ENCODE measurements at places on chromosomes 5 and 9.

GRCh38 chr5:157708866-157709265 is 22.4 kb upstream of the THG1L start:
- DNase-seq: no peak

DNA sequence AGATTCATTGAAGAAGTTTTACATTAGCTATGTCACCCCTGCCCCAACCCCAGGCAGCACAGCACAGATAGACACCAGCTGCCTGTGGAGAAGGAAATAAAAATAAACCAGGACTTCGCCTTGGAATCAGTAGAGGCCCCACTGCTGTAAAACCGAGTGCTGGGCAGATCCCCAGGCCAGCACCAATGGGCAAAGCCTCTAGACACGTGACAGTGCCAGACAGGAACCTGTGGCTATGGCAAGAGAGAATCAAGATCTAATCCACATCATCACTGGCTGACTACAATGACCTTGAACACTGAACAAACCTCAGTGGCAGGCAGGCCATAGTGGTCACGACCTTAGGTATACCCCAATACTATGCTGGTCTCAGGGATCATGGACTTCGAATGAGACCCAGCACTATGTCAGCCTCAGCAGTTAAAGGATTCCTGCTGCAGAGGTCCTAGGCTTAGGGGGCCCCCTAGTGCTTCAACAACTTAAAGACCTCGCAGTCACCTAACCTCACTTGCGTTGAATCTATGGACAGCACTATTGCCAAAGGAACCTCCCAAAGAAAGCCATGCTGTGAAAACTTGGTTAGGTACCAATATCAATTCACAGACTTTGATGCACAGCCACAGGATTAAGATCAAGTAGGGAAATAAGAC is 2118.6 kb upstream of the C9orf72 start:
- no peak for DNase-seq

GRCh38 chr9:136661641-136662325 is 933 bp upstream of the EGFL7 start:
- DNase-seq: no peak

DNA sequence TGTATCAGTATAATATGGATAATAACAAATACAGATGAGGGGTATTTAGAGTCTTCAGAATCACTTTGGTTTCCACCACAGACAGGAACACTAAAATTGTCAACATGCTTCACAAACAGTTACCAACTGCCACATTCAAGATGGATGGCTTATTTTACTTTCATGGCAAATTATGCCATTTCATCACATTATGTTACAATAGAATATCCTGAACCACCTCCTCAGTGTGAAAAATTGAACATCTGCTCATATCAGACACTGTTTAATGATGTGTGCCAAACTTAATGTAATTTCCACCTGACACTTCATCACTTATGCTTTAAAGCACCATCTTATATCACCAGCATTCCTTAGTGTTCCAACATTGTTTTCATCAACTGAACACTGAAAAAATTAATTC is 357.4 kb downstream of the KCNN2 start:
- no peak for DNase-seq

DNA sequence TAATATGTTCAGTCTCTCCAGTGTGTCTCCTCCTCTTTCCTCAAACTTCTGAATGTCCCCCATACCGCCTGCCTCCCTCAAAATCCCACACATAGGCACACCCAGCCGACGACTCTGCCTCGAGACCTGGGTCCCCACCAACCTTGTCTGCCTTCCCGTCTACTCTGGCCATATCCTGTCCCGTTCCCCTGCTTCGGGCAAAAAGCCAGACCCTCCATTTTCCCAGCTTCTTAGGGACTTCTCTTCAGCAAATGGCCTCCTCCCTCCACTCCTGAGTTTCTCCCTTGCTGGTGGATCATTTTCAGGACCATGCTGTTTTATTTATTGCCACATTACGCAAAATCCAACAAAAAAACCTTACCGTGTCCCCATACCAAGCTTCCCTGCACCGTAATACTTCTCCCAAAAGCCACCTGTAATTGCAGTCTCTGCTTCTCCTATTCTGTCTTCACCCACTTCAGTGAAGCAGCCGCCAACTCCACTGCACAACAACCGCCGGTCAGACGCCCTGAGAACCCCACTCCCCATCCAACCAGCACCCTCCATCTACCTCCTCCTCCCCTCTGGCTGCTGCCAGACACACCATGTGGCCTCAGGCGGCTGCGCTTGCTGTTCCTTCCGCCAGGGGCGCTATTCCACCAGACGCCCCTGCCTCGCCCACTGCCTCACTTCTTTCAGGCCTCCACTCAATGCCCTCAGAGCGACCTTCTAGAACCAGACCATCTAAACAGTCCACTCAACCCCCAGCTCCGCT is 117.0 kb downstream of the TRPM6 start:
- DNase-seq: no peak

DNA sequence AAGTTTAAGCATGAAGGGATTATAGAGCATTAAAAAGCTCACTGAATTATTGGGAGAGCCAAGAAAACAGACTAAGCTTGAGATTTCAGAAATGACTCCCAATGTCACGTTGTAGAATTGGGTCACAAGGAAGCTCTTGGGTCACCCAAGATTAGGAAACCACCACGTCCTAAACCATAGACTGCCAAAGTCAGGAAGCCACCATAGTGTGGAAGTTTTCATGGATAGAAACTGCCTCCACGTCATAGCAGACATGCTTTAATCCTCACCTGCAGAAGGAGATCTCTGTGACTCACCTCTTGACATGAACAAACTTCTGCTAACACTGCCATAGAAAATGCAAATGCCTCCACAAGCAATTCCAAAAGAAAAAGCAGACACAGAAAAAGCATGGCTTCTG is 106.3 kb downstream of the SLC1A3 start:
- no peak for DNase-seq

DNA sequence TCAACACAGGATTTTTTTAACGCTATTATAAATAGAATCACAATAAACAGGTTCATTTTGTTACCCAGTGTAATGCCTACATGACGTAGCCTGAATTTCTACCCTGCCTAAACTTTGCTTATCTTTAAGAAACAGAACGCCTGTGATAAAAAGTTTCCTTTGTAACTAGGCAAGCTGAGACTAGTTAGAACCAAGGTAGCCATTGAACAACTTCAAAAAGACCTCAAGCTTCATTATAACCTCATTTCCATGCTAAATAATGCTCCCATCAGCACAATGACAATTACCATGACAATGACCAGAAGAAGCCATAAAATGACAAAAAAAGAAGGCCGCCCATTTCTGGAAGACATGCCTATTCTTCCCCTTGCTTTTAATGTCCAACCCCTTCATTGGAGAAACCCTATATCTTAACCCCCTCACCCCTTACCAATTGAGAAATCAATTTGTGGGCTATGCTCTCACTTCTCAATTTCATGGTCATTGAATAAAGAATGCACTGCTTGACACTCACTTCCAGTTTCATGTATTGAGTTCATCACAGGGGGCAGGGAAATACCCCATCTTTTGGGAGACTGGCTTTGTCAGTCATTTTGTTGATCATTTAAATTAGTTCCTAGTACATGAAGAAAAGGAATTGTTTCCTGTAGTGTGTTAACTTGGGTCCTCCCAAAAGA is 276.8 kb downstream of the MCTP1 start:
- no peak for DNase-seq

DNA sequence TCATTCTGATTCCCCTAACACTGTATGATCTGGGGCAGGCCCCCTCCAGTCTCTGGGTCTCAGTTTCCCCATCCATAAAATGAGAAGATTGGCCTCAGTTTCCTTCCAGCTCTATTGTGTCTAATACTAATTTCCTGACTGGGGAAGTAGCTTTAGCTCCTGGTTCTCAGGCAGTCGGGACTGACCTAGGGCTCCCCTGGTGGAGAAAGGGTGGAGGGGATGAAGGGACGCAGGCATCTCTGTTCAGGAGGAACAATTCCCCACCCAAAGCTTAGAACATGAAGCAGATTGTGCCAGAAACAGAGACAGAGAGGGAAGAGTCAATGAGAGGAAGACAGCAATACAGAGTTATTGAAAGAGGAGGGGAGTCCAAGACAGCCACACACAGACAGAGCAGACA is 14.2 kb upstream of the PTGS1 start:
- no peak for DNase-seq

- DNase-seq: no peak
Measured at GRCh38 chr5:59040804-59041201, 457.9 kb downstream of the RAB3C start.

GRCh38 chr9:38638881-38639576 is 18.6 kb upstream of the ANKRD18A start:
- DNase-seq: no peak

- no peak for DNase-seq
Measured at GRCh38 chr5:31492869-31493268, 39.0 kb downstream of the DROSHA start.

- no peak for DNase-seq
Measured at GRCh38 chr9:69462394-69462793, 137.4 kb downstream of the ENTREP1 start.

- no peak for DNase-seq
Measured at GRCh38 chr5:67897431-67897830, 318.1 kb upstream of the PIK3R1 start.

DNA sequence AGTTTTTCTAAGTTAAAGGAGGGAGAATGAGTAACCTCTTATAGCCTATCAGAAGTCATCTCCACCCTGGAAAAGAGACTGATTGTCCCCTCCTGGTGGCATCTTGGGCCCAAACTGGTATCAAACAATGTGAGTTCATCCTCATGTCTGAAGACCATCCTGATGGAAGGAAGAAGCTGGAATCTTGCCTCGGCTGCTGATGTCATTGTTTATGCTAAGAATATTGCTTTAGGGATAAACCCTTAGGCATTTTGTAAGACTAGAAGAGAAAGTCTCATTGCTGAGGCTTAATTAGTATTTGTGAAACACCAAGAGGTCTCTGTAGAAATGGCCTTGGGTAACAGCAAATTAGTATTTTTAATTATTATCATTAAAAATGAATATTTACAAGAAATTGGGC is 65.7 kb upstream of the KCNN2 start:
- no peak for DNase-seq

- no peak for DNase-seq
Measured at GRCh38 chr5:96876292-96876850, at the start of gene ERAP2. TSS of gene ERAP2 (plus strand) at chr5:96876500. CDS start at chr5:96879686, 3,186 bp downstream.

DNA sequence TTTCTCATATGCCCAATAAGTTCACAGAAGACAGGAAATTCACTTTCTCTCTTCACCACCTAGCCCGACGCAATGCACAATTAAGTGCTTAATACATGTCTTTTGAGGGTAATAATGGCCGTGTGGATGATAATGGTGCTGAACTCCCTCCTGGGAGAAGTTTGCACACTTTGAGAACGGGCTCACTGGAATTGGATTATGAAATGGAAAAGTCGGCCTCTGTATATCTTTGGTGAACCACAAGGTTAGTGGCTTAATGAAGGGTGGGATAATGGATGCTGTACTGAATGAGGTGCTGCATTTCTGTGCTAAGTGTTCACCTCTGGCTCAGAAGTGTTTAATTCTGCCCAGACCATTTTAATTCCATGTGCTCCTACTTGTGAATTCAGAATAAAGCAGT is 207.5 kb downstream of the IRX2 start:
- DNase-seq: no peak

DNA sequence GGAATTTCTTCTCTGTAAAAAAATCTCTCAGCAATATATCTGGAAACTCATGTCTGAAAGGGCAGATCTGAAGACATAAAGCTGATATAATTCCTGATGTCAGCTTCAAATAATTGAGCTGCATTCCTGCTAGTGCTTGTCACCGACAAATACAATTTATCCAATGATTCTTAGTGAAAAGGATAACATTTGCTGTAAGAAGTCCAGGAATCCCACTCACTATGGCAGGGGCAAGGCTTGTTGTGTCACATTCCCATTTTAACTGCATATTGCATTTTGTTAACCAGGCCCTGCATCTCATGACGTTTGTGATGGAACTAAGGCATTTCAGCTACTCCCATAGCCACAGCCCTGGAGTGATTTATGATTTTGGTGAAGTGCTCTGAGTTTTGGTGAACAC is 160.1 kb upstream of the DAB2 start:
- no peak for DNase-seq

- DNase-seq: no peak
Measured at GRCh38 chr5:125190232-125191087, 444.0 kb upstream of the ZNF608 start.

- DNase-seq: no peak
Measured at GRCh38 chr5:34586117-34586885, 69.8 kb upstream of the RAI14 start.

- DNase-seq: no peak
Measured at GRCh38 chr5:170418736-170419135, 29.6 kb upstream of the KCNMB1 start.

DNA sequence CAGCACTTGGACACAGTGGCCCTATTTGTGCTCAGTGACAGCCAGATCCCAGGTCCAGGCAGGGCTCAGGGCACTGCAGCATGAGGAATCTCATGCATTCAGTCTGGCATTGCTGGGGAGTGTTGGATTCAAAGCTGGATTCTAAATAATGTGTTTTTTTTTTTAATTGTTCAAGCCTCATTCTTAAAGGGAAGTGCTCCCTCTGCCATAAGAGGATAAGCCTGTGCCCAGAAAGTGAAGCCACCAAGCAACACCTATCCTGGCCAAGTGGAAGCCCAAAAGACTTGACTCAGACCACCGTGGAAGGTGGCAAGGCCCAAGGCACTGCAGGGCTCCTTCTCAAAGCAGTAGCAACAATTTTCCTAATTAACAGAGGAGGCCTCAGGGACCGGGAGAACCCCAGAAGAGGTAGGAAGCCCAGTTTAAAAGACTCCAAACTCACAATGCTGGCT is 135.6 kb downstream of the ACTL7B start:
- DNase-seq: no peak

- DNase-seq: no peak
Measured at GRCh38 chr5:37668524-37669047, 171.3 kb downstream of the GDNF start.

DNA sequence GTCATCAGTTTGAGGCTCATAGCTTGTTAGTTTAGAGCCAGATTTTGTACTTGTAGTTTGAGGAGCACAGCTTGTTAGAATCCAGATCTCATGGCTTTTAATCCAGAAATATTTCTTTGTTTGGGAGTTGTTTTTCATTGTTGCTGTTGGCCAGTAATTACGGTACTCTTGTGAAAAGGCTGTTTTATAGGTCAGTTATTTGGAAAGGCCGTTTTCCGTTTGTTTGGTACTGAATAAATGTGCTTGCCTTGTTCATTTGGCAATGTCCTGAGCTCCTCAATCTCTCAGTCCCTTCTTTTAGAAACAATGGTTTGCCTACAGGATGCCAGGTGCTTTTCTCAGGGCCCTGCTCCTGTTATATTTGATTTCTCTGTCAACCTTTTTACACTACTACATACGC is 4.5 kb upstream of the MOB3B start:
- no peak for DNase-seq

- no peak for DNase-seq
Measured at GRCh38 chr5:67901814-67902496, 313.6 kb upstream of the PIK3R1 start.

DNA sequence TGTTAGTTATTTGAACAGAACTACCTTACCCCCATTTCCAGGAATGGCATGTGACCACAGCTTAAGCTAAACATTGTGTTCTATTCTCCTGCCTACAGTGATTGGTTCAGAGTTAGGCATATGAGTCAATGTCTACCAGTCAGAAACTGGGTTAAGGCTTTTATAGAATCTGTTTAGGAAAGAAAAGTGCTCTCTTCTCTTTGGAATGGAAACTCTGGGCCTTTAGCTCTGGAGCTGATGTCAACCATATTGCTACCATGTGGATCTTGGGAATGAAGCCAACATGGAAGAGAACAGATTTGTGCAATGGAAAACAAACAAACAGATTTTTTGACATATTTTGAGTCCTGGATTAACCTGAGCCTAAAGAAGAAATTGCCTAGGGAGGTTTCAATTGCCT is 488.9 kb upstream of the TNC start:
- DNase-seq: no peak
